SHP77 treated with DMSO at 0.1 percent for 48 hours (cell line): ENCODE measurements at places on chromosomes 5 and 9.

DNA sequence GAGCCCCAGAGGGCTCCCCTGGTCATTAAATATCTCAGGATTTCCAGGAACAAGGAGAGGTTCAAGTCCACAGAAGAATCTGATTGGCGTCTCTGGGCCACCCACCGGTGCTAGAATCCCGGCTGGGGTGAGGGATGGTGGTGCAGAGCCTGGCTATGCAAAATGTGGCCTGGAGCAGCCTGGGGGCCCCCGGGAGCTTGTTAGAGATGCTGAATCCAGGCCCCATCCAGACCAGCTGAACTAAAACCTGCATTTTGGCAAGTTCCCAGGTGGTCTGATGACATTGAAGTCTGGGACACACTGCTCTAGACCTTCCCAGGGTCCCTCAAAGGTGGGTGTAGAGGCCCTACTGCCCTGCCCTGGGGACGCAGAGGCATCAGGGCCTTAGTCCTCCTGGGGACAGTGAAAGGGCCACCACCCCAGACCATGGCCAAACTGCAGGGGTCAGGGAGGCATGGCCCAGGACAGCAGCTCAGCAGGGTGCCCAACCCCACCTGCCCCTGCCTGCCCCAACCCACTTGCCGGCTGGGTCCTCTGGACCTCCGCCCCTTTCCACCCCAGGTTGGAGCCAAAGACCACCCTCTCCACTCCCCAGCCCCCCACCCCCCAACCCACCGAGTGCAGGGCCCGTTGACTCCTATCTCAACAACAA, 34.7 kb downstream of the ADAMTS2 start:
- no peak for DNase-seq

DNA sequence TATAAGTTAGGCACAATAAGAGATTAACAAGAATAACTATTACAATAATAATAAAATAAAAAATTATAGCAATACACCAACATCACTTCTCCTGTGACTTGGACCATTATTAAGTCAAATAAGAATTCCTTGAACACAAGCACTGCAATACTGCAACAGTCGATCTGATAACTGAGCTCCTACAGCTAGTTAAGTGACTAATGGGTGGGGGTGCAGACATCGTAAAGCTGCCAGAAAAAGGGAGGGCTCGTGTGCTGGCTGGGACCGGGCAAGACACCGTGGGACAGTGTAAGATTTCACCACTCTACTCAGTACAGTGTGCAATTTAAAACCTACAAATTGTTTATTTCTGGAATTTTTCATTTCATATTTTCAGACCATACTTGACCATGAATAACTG, 78.8 kb downstream of the SNX24 start:
- no peak for DNase-seq

DNA sequence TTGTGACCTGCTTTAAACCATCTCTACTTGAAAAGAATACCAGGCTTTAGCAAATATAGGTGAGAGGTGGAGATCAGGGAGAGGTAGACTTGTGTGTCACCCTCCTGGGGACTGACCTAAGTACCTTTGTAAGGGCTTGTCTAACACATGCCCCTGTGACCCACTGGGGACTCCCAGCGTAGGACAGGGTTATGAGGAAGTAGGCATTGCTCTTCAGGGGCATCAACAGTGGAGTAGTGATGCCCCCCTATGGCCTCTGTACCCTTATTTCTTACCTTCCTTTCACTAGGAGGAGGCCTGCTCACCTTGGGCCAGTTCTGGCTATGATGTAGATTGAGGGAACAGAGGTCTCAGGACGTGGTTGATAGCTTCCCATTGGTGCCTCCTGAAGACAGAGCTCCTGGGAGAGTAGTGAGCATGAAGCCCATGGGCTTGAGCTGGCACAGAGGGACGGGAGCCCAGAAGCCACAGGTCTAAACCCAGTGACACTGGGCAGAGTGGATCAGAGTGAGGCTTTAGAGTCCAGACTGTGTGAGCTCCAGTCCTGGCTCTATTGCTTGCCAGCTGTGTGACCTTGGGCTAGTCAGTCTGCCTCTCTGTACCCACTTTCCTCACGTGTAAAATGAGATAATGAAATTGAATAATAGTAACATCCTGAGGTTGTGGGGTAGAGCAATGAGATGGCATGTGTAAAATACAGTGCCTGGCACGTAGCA, 191.7 kb downstream of the AOPEP start:
- no peak for DNase-seq

DNA sequence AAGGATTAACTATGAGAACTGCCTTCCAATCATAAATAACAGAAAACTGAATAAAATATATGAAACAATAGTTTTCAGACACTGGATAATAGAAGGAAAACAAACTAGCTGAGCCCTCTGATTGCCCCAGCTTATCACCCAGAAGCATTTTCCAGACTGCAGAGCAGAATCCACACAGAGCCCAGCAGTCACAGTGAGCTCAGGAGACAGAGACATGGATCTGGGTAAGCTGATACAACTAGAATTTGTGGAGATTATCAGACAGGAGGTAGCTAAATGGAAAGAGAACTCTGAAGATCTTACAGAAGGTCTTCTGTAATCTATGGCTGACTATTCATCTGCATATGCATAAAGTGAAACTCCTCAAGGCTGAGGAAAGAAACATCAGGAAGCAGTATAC, 128.8 kb downstream of the NR2F1-AS1 start:
- DNase-seq, result no peak

- peak; percentile 23 for DNase-seq
These were observed 79.2 kb downstream of the MEGF10 start for GRCh38 chr5:127369796-127370195.

GRCh38 chr5:6448622-6449464, at the start of gene UBE2QL1:
UBE2QL1 (plus strand) TSS chr5:6448859; CDS start chr5:6448894, 35 bp downstream.
- no peak for DNase-seq
